ENCODE measurements at places on chromosomes 2 and 18.
A peak's percentile ranks its signal among the peaks of the same experiment; 100 is the strongest.

DNA sequence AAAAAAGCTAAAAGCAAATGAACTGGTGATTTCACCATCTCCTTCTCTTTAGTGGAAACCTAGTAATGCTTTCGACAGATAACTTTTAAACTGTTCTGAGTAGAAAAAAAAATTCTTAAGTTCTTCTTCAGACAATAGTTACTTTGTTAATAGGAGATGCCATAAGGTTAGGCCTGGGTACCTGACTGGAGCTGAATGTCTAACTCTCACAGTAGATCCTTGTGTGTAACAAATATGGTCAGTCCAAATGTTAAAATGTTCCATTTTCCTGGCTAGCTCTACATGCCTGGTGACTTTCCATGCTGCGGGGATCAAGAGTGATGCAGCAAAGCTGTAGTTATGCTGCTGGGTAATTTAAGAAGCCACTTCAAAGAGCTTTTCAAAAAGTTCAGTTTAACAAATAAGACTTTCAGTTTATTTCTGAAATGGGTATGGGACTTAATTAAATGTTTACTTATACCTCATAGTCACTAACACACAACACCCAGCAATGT, 264.0 kb upstream of the SESTD1 start:
- DNase-seq, result no peak

GRCh38 chr2:127464470-127465257, 46.4 kb downstream of the PROC start:
- DNase-seq, result no peak

- DNase-seq, result no peak
Observed at GRCh38 chr2:126950504-126950903, 51.8 kb downstream of the TEX51 start.

GRCh38 chr2:104378853-104379374, 475.0 kb upstream of the POU3F3 start:
- no peak for DNase-seq

GRCh38 chr2:202870431-202871299, 901 bp downstream of the ICA1L start:
- DNase-seq, result peak; percentile 54

DNA sequence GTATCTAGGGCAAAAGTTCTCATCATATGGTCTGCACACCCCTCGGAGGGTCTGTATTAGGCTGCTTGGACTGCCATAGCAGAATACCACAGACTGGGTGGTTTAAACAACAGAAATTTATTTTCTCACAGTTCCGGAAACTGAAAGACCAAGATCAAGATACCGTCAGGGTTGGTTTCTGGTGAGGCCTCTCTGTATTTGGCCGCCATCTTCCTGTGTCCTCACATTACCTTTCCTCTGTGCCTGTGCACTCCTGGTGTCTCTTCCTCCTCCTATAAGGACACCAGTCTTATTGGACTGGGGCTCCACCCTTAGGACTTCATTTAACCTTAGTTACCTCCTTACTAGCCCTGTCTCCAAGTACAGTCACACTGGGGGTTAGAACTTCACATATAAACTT, 132.5 kb downstream of the NCOA1 start:
- no peak for DNase-seq

DNA sequence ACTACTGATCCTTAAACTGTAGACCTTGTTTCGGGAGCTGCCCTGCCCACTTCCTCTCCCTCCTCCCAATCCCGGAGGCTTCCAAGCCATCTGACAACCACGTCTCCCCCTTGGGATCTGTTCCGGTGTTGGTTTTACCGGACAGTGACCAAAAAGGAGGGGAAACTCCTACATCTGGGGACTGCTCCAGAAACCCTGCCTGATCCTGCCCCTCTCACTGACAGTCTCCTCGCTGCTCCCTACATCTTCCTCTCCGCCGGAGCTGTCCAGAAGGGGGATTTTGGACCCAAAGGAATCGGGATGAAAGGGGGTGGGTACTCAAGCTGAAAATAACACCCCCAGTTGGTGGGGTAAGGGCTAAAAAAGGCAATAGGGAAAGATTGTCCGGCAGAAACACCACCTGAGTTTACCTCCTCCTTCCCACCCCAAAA, 1.5 kb downstream of the INO80D start:
- DNase-seq, result peak; percentile 84

GRCh38 chr2:12303181-12304030, 413.3 kb upstream of the TRIB2 start:
- DNase-seq, result no peak

DNA sequence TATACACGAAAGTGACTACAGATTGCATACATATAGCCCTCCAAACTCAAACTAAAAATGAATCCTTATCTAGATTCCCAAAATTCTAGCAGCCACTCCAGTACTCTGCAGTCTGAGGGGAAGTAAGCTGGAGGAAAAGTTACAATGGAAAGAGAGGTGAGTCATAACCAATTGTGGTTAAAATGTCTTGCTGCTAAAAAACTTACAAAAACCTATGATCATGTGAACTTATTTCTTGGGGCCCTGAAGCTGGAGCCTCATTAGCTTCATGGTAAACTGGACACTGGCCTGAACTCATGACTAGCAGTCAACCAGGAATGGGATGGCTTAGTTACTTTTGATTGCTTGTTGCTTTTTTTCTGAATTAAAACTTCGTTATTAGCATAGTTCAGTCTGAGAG, 175.9 kb downstream of the SLC4A3 start:
- no peak for DNase-seq

DNA sequence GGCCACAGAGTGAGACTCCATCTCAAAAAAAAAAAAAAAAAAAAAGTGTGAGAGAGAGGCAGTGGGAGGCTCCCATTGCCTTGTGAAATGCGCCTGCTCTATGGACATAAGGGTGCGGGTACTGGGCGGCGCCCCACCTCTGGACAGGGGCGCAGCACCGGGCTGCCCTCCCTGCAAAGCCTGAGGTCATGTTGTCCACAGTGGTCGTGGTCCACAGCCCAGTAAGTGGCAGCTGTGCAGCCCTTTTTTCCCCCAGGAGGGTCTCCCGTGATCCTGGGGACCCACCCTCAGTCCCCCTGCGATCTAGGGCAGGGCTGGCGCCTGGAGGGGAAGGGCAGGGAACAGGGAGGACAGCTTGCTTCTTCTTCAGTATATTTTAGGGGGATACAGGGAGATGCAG, 37.8 kb downstream of the LPIN1 start:
- no peak for DNase-seq

DNA sequence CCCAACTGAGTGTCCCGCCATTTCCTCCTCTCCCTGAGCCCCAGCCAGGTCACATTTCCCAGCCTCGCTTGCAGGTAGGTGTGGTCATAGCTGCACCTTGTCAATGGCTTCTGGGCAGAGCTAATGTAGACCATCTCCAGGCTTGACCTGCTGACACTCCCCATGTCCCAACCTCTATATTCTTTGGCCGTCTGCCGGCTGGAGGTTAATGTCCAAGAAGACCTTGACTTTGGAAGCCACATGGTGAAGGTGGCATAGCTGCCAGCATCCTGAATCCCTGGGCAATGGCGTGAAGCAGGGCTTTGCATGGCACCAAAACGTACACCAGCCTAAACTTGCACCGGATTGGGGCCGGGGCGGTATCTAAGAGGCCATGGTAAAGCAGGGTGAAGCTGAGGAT, 88.3 kb downstream of the SPP2 start:
- no peak for DNase-seq

DNA sequence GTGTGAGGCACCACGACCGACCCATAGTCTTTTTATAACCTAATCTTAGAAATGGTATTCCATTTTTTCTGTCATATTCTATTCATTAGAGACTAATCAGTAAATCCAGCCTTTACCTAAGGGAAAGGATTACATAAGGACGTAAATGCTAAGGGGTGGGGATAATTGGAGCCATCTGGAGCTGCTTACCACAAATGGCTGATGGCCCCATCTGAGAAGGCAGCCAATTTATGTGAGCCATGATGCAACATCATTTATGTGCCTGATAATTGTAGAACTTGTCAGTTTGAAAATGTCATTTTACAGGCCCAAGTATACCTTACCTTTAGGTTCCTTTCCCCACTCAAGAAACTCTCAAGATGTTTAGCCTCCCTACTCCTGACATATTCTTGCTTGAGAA, 44.0 kb downstream of the ARHGEF33 start:
- no peak for DNase-seq

DNA sequence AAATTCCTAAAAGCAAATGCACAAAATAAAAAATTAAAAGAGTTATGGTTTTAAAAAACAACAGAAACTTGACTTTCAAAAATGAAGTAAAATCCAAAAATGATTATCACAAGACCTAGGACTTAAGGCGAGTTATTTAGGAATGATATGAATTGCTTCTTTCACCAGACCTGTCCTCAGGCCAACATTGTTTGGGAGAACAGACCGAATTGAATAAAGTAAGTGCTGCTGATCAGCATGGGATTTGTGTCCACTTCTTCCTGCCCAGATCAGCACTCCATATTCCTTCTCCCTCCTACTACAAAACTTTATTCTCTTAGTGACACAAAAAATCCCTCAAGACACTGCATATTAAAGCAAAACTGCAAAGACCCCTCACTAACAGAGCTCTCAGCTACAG, 39.1 kb downstream of the WDFY1 start:
- no peak for DNase-seq

DNA sequence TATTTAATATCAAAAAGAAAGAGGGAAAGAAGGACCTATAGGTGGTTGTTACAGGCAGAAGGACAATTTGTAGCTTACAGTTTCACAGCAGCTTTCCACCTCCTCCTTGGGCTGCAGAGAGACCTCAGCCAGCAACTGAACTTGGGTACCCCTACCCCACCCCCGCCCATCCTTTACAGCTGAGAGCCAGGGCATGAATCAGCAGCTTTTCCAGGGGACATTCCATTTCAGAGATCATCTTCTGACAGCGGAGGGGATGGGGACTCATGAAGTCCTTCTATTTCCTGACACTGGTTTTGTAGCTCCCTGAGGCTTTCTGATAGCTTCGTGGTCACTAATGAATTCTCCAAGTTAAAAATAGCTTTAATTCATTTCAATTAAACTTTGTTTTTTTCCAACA, 96.4 kb downstream of the ITGB1BP1 start:
- DNase-seq, result no peak

- no peak for DNase-seq
Observed at GRCh38 chr18:13288509-13289133, 70.1 kb downstream of the LDLRAD4 start.

DNA sequence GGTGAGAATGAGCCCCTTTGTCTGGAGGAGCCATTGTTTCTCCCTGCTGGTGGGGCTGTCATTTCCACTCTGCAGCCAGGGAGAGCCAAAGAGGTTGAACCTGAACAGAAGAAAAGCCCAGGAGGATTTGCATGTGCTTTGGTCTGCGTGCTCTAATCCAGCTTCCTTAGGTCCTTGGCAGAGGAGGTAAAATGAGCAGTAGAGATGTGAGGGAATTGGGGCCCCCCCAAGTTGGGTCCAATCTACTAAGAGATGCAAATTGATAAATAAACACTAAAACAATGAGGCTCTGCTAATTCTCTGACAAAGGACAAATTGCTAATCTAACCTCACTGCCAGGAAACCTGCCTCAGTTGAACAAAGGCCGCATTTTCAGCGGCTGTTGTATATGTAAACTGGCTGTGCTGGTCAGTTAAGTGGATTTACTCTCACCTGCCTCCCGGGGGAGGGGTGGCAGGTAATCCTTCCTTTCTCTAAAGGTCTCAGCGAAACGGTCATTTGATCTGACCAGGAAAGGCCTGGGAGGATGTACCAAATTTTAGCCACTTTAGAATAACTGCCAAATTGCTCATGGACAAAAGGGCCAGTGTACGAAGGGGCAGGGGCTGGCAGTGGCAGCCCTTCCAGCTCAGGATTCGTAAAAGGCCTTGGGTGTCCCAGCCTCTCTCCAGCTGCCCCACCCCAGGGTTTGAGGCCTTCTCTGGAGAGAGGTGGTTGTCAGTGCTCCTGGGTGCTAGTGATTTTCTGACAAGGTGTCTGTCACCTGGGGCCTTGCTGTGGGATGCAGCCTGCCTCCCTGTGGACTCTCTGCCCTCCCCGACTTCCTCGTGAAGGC, 193.6 kb downstream of the MIB1 start:
- no peak for DNase-seq

DNA sequence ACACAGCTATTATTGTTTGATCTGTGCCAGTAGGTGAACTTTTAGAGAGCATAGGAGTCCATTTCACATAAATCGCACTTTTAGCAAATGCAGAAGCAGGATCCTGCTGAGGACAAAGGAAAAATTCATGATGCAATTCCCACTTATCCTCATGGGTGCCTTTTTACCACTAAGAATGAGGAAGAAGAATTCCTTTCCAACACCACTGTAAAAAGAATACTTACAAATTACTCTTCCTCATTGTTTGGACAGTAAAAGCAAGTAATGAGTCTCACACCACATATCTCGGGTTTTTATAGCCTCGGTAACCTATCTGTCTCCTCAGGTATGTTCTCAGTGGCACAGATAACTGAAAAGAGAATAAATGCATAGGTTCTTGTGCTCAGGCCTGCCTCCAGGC, 238.5 kb downstream of the MTX2 start:
- no peak for DNase-seq

GRCh38 chr2:39603436-39603835, 62.3 kb upstream of the TMEM178A start:
- DNase-seq, result no peak

DNA sequence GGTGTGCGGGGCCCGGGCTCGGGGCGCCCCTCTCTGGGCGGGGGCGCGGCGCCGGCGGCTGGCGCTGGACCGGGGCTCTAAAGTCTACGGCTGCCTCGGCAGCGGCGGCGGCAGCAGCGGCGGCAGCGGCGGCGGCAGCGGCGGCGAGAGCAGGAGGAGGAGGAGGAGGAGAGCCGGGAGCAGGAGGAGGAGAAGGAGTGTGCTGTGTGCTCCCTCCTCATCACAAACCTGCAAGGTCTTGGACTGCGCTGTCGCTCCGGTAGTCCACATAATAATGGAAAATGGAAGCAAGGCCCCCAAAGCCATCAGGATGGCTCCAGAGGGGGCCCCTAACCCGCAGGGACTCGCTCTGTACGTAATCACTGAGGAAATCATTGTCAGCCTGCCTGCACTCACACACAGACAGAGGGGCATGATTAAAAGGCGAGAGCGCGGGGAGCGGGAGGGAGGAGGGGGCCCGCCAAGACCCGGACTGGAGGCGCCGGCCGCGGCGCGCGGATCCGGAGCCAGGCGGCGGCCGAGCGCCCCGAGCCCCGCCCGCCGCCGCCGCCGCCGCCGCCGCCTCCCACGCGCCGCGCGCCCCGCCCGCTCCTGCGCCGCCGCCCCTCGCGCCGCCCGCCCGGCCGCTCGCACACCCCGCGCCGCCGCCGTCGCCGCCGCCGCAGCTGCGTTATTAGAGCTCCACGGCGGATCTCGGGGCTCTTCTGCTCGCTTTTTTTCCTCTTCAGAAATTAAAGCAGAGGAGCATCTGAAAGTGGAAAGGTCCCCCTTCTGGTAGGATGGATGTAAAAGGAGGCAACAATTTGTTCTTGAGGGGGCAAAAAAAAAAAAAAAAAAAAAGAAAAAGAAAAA, at the start of gene ZNF521:
Gene ZNF521 (minus strand): TSS at position 390 of the 852 bp plus-strand sequence. CDS start 1,220 bp downstream, outside the sequence.
- DNase-seq, result peak; percentile 86
